ENCODE measurements at places on chromosomes 11 and 22.

DNA sequence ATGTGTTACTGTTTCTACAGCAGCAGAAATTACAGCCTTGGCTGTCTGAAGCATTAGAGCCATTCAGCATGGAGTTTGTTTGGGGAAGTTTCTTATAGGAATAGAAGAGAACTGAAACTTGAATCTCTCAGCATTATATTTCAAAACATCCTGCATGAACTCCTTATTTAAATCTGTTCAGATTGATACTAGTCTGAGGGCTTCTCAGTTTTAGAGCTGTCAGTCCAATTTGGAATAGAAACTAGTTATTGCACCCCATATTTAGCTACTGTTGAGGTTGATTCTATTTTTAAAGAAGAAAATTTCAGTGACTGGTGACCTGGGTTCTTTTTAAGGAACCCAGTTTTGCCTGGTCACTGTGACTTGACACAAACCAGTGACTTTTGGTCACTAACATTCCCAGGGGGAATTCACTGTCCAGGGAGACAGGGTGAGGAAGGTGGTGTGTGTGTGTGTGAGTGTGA is 126.0 kb upstream of the TTC12 start:
- DNase-seq, result no peak

DNA sequence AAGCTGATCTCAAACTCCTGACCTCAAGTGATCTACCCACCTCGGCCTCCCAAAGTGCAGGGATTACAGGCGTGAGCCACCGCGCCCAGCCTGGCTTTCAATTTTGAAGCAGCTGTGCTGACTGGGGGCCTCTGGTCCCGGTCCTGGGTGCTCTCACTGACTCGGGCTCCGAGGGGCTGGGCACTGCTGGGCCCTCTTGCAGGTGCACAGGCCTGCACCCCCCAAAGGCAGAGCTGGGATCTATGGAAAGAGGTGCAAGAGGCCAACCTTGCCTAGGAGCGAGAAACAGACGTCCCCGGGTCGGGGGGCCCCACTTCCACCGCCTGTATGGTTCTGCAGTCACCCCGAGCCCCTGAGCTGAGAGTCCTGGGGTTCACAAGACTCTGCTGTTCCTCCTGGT is 33.2 kb downstream of the KIAA0930 start:
- no peak for DNase-seq

GRCh38 chr11:130787973-130788570 is 128.2 kb downstream of the SNX19 start:
- DNase-seq, result no peak

DNA sequence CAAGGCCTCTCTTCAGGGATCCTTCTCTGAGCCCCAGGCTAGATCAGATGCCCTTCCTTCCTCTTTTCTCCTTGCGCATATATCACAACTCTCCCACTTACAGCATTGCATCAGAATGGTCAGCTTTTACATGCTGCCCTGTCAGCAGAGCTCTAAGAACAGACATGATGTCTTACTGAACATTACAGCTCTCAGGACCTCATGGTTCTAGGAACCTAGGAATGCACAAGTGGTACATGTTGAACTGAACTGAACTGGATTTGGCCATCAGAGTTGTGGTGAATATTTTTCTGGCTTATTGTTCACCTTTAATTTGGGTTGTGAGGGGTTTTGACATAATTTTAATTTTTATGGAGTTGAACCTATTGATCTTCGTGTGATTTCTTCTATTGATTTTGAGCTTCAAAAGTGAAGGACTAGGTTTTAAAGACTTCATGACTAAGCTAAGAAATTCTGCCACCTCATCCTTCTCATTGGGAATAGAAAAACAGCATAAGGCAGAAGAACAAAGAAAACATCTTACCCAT is 37.7 kb upstream of the SPON1 start:
- DNase-seq, result no peak

- DNase-seq, result no peak
Observed at GRCh38 chr22:37176464-37177061, 11.5 kb downstream of the C1QTNF6 start.

DNA sequence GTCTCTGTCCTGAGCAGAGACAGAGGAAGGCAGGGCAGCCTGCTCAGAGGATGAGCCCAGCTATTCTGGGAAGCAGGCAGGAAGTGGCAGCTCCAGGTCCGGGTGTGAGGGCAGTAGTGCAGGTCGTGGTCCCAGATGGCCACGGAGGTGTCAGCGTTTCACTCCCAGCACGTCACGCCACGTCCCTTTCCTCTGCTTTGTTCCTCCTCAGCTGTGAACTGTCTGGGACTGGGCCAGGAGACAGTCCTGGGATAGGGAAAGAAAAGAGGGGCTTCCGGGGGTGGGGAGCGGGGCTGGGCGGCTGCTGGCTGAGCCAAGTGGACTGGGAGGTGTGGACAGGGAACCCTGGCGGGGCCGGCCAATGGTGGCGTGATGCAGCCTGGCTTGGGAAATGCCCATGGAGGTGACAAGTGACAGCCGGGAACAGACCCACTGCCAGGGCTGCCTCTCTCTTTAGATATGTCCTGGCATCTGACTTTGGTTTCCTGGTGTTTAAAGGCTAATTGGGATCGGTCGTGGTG is 64.7 kb downstream of the KCNQ1 start:
- DNase-seq, result no peak

DNA sequence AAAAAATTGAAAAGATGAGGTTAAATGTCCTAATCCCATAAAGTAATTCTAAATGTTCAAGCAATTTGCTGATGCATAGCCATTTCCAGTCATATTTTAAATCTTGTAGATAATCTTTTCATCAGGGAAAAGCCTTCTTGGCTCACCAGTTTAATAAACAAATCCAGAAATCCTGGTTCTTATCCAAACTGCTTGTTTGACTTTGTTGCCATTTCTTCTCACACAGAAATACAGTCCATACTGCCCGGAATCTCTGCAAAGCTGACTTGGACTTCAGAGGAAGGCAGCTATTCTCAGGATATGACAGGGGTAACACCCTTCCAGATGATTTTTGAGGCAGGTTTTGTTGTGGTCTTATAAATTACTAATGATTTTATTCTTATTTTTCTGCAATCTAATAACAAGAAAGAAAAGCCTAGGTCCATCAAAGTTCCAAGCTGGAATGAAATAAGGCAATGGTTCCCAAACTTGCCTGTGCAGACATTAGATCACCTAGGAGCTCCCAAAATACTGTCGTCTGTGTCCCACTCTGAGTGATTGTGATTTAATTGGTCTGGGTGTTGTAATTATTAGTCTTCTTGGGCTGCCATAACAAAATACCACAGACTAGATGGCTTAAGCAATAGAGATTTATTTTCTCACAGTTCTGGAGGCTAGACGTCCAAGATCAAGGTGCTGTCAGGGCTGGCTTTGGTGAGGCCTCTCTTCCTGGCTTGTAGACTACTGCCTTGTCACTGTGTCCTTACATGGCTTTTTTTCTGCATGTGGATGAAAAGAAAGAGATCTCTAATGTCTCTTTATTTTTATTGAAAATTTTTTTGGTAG is 55.1 kb upstream of the RCE1 start:
- no peak for DNase-seq

DNA sequence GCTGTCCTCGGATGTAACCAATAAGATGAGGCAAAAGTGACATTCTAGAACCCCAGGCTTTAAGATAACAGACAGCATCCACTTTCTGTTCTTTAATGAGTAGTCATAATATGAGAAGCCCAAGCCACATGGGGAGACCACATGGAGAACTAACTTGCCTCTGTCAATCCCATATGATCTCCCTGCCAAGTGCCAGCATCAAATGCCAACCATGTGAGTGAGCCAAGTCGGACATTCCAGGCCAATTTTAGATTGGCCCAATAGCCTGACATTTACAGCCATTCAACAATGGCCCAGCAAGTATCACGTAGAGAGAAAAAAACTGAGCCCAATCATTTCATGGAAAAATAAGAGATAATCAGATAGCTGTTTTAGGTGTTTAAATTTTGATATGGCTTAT is 2048.3 kb upstream of the RAG2 start:
- no peak for DNase-seq

- DNase-seq, result no peak
Observed at GRCh38 chr11:109728056-109728455, 306.1 kb downstream of the C11orf87 start.

DNA sequence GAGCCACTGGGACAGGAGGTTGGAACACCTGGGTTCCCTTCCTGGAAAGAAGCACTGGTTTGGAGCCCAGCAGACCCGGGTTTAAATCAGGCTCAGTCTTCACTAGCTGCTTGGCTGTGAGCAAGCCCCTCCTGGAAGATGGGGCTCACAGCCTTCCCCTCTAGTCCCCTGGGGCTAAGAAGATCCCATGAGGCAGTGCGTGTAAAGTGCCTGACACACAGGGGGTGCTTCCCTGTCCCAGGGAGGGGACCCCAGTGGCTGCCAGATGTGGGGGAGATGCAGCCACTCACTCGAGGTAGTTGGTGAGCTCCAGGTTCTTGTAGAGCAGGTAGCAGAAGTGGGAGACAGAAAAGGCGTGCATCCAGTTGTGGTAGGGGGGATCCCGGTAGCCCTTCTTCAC is 93.2 kb downstream of the PDE2A start:
- no peak for DNase-seq

GRCh38 chr11:116431842-116432241 is 340.9 kb downstream of the BUD13 start:
- no peak for DNase-seq

DNA sequence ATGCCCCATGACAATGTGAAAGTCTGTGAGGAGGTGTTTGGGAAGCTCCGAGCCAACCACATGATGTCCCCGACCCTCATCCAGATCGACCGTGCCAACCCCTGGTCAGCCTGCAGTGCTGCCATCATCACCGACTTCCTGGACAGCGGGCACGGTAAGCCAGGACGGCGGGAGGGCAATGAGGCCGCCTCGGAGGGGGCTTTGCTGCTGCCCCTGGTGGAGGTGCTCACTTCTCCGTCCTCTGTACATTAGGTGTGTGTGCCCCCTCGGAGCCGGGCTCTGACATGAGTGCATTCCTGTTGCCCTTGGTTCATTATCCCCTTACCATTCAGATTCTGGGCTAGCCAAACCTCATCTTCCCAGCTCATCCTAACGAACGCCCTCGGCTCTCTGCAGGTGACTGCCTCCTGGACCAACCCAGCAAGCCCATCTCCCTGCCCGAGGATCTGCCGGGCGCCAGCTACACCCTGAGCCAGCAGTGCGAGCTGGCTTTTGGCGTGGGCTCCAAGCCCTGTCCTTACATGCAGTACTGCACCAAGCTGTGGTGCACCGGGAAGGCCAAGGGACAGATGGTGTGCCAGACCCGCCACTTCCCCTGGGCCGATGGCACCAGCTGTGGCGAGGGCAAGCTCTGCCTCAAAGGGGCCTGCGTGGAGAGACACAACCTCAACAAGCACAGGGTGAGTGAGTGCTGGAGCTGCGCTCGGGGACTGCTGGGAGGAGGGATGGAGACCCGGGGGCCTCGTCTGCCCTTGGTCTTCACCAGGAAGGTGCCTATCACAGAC is 13.8 kb downstream of the ADAMTS15 start:
- DNase-seq, result no peak

DNA sequence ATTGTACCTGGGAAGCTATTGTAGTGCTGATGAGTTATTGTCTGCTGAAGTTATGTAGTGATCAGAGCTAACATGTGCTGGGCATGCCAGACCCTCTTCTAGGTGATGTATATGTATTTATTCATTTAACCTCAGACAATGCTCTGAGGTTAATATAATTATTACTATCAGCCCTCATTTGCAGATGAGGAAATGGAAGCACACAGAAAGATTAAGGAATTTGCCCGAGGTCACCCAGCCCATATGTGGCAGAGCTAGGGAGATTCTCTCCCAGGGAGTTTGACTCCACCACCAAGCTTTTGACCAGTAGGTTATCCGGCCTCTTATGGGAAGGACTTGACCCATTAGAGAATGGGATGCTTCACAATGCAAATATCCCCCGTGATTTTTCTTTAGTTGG is 114.2 kb upstream of the NAV2 start:
- no peak for DNase-seq

DNA sequence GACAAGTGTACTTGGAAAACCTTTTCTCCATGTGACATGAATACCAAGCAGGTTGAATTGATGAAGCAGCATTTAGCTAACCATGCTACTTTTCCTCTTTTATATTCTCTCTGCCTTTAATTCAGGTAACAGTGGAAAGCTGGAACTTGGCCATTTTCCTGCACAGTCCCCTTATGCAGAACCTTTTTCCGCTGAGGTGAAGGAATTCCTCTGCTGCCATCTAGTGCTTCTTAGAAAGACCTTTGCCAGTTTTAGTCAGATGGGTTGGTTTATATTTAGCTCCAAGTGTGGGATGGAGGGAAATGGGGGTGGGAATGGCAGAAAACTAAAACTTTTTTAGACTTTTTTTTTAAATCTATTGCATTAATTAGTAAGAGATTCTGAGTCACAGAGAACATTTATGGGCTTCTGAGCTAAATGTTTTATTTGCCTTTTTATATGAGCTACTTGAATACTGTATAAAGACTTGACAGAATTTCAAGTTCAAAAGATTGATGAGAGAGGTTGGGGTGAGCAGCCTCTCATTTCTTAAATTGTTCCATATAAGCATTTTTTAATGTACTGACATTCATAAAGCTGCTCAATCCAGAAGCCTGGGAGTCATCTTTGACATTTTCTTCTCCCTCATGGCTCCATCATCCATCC is 153.9 kb upstream of the ZC3H12C start:
- no peak for DNase-seq

GRCh38 chr11:1341928-1342524 is 32.6 kb upstream of the TOLLIP start:
- no peak for DNase-seq

DNA sequence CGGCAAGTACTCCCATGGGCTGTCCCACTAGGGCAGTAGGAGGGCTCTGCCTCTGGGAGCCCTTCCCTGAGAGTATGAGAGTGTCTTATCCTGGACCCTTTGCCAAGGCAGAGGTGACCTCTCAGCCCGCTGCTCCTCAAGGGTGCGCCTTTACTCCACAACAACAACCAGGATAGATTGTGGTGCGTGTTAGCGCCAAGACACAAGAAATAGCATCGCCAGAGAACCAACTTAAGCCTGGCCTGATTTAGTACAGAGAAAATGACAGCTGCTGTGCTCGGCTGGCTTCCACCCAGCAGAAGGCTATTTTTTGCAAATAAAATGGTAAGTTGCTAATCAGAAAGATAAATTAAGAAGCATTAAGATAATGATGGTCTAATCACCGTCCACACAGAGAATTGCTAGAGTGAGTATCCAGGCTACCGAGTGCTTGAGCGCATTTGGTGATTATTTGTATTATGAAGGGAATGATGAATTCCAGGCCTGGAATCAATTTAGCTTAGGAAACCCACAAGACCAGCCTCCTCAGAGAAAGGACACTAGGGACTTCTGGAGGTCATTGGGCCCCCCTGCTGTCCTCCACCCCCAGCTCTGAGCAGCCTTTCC is 119.8 kb downstream of the PKNOX2 start:
- DNase-seq, result no peak

DNA sequence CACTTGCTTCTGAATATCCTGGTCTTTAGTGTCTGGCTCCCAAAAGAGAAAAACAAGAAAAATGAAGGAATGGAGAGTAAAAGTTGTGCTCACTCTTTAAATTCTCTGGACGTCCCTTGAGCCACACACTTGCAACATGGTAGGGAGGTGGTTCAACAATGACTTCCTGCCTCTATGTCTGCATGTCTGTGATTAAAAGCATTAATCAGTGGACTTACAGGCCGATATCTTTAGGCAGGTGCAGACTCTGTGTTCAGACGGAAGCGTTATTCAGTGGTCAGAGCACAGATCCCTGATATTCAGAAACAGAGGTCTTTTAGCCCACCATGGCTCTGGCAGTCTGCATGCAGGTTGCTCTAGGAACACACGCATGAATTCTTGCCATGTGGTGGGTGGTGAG is 1920.0 kb upstream of the RAG2 start:
- DNase-seq, result no peak

GRCh38 chr11:124955035-124955434 is 1.0 kb downstream of the CCDC15 start:
- DNase-seq, result no peak

GRCh38 chr11:102117472-102118113 is 7.3 kb downstream of the YAP1 start:
- no peak for DNase-seq

All from GM06990 (cell line).